Renal cortical epithelial cell (primary cell): ENCODE measurements at places on chromosomes 6 and 20.

DNA sequence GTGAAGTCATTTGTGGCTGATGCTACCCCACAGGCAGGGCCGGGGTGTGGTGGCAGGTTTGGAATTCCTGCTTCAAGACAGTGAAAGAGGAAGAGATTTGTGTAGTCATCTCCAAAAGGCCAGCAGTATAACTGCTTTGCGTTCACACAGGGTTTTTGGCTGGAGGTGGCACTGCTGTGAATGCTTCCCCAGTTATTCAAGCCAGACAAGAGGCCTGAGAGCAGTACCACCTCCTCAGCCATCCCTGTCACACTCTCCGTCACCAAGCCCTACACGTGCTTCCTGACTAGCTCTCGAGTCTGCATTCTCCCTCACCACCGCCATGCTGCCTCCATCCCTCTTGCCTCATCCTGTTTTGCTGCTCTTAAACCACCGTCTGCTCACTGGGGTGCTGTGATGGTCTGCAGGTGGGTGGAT is 23.9 kb downstream of the ARMC2 start:
- no peak for DNase-seq

- DNase-seq, result no peak
Observed at GRCh38 chr20:45082468-45082867, 18.5 kb downstream of the KCNS1 start.

- DNase-seq, result no peak
Observed at GRCh38 chr20:64113796-64114355, 6.5 kb upstream of the NPBWR2 start.

GRCh38 chr6:56350628-56351260 is 103.4 kb upstream of the COL21A1 start:
- no peak for DNase-seq

DNA sequence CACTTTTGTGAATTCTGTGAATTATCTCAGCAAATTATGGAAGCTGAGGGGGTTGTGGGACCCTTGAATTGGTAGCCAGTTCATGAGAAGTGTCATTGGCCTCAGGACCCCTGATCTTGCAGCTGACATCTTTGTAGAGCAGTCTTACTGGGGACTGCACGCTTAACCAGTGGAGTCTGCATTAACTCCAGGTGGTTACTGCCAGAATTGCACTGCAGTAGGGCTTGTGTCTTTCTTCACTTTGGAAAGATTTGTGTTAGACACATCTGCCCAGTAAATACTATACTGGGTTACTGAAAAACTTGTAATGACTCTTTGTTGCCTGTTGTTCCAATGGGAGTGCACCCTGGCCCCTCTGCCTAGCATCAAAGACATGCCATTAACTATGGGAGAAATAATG is 21.2 kb upstream of the CDKN1A start:
- DNase-seq, result no peak

DNA sequence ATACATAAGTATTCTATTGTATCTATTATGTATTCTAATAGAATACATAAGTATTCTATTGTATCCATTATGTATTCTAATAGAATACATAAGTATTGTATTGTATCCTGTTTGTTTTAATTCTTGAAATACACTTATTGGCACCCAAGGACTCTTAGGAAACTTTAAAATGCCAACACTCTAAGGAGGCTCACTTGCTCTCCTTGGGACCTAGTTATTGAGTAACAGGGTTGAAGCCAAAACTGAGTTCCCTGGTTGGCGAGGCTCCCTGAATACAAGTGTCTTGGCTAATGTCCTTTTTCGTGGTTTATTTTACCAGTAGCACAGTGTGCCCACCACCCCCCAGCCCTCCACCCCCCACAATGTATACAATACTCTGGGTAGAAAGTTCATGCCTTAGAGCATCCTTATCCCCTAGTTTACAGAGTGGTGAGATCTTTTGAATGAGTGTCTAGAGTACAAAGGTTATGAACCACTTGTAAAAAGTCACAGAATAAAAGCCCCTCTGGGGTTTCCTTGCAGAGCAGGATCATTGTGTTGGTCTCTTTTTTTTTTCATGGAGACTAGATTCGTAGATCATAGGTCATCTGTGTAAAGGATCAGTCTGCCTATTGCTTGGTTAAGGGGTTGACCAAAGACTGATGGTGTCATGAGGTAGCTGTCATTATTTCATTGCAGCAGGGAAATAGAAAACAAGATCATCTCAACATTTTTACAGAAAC is 32.5 kb upstream of the PRDM1 start:
- DNase-seq, result peak; percentile 38
